ENCODE measurements at places on chromosomes 13 and 19.

DNA sequence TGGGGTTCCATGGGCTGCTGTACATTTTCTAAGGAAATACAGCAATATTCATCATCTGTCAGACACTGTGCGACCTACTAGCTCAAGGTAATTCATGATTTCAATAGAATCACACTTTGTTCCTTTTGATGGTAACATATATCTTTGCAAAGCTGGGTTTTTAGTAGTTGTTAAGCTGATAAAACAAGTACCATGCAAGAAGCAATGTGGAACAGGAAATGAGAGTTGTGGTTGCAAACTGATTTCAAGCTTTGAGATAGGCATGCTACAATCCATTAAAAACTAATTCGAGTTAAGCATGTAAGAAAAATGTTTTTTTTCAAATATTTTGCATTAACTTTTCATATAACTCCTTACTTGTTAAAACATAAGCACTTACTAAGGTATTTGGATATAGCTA lies 6.8 kb upstream of the MBNL2 start:
- DNase-seq = no peak

DNA sequence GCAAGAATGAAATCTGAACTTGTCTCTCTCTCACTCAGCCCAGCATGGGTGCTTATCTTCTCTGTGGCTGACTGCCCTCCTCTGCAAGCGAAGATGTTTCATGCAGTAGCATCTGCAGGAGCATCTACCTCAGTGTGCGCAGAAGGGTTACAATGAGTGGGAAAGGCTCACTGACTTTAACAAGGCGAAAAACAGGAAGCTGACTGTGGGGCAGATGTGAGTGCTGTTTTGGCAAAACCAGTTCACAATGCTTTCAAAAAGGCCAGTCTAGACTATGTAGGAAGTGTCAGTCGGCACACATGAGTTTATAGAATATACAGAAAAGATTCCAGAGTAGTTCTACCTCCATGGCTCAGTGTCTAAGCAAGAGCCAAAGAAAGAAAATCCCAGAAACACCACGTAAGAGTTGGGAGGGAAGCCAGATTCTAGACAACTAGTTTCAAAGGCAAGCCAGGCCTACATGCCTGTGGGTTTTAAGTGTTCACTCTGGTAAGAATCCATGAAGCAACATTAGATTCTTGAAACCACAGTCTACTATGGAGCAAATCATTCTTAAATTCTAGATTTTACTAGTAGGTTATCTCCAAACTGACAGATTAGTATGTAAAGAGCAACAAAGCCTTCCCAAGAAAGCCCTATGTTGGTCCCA lies 124.5 kb downstream of the ABCC4 start:
- no peak for DNase-seq

- no peak for DNase-seq
These were observed 2.7 kb upstream of the CEACAM7 start for GRCh38 chr19:41690801-41691065.

DNA sequence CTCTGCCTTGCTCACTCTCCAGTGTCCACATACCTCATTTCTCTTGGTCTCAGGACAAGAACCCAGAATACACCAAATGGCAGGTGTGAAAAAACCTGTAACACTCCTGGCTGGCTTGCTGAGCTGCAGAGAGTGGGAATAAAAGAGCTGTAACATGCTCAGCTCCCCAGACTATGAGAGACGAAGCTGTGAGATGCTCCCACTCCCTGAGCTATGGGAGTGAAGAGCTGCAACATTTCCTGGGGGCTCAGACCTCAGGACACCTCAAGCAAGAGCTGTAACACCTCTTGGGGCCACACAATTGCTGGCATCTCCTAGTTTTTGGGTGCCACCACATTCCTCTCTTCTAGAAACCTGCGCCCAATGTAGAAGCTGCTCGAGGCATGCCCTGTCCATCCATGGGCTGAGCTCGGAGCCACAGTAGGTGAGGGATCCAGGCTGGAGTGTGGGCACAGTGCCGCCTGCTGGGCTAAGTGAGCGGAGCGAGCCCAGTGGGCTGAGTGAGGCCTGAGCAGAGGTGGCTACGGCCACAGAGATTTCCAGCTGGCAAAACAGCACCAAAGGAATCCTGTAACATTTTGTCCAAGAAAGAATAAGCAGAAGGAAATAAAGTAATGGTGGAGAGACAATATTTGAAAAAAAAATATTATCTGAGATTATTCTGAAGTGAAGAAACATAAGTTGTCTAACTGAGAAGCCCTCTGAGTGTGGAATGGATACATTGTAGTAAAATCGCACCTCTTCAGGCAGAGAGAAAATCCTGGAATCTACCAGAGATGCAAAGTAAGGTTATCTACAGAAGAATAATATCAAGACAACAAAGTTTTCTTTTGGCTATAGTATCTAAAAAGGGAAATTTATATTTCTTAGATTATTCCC lies 186.2 kb upstream of the PCDH9 start:
- DNase-seq = peak; percentile 4

DNA sequence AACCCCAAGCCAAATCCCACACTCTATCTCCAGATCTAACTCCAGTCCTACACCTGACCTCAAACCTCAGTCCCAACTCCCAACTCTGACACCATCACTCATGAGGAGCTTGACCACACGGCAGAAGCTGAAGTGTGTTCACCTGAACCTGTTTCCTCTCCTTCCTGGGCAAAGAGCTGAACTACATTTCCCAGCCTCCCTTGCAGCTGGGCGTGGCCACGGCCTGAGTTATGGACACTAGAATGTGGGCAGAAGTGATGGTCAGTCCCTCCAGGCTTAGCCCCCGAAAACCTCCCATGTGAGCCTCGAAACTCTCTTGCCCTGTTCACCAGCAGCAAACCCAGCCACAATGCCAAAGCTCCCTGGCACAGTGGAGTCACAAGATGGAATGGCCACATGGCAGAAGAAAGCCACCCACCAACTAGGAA lies 19.5 kb upstream of the MEIS3 start:
- no peak for DNase-seq

DNA sequence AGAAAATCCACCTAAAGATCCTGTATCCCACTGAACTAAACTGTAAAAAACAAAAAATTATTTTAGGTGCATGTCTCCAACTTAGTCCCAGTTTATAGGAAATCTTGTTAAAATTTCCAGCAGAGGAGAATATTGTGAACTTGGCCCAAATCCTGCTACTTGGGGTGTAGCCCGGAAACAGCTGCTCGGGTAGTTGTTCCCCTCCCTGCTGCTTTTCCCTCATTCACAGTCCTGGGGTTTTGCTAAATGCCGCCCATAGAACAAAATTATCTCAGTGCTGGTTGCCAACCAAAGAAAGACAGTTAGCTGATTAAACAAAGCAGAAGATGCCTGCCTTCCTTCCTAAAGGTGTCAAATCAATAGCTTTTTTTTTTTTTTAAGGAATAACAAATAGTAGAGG lies 330.5 kb upstream of the KLF12 start:
- DNase-seq = no peak

DNA sequence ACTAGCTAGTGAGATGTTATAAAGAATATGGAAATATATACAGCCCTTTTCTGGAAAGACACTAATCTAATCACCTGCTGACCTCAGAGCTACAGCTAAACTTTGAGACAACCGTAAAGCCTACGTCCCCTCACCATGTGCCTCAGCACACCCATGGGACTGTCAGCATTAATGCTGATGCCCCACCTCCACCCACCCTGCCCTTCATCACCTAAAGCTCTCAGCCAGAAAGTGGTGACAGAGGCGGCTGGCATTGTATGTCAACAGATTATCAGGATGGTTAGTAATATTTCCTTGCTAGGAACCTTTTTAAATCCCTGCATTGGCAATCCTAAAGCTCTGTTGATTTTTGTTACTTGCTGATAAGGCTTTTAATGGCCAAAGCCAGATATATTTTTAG lies 1177.9 kb downstream of the DIAPH3 start:
- no peak for DNase-seq

GRCh38 chr19:3154957-3155736 lies 19.3 kb downstream of the GNA15 start:
- peak; percentile 50 for DNase-seq

DNA sequence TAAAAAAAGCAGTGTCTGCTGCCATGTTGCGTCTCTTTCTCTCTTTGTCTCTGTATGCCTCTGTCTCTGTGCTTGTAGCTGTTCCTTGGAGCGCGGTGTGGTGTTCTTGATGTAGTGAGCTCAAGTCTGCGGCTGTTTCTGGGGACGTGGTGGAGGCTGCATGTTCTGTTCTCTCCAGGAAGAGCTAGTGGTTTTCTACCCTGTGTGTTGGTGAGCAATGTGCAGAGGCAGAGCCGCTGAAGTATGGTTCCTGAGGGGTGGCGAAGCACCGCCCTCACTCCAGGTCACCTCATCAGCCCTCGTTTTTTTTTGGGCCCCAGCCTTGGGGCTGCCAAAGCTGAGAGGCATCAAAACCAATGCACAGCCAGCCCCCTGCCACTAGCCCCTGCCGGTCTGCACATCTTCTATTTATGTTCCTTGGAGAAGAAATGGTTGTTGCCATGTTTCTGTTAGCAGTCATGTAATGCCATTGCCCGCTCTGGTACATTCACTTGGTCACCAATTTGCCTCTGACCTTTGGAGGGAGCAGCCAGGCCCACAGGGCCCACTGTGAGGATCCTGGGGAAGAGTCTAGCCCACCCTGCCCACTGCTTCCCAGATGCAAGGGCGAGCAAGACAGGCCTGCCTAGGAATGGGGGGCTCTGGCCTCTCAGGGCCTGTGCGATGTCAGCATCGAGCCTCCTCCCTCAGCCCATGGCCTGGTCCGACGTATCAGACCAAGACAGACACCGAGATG lies 7.2 kb downstream of the HNRNPL start:
- no peak for DNase-seq

DNA sequence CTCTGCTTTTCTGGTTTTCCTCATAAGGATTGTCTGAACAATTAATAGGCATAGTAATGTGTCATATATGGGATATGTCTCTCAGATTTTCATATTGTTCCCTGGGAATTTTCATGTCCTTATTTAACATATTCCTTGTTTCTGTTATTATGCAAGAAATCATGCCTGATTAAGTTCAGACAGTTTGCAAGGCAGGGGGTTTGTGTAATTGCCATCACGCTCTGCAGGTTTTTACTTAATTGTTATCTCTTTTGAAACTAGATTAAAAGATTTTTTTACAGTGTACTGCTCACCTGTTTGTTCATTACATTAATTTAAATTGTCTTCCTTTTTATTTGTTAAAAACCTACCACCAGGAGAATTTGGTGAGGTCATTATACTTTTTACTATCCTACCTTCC lies 1253.2 kb upstream of the PRR20A start:
- no peak for DNase-seq

DNA sequence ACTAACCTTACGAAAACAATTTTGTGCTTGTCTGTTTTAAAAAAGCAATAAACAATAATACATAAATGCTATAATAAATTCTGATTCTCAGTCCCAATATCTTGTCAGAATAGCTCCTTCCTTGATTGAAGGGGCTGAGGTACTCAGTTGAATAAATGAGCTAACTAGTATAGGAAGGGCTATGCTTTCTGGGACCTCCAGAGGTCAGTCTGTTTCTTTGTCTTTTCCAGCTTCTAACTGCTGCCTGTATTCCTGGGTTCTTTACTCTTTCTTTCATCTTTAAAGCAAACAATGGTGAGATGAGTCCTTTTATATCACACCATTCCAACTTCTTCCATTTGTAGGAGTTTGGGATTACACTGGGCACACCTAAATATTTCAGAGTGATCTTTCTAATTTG lies 1297.0 kb upstream of the ATXN8OS start:
- DNase-seq = peak; percentile 5

- DNase-seq = no peak
These were observed 549.0 kb upstream of the GPC6 start for GRCh38 chr13:92677571-92677970.

DNA sequence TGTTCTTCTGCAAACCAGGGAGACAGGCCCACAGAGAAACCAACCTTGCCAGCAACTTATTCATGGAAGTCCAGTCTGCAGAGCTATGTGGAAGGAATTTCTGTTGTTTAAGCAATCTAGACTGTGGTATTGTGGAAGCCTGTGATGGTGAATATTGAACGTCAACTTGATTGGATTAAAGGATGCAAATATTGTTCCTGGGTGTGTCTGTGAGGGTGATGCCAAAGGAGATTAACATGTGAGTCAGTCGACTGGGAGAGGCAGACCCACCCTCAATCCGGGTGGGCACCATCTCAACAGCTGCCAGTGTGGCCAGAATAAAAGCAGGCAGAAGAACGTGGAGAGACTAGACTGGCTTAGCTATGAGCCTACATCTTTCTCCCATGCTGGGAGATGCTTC lies 606.0 kb downstream of the EFNB2 start:
- DNase-seq = no peak

DNA sequence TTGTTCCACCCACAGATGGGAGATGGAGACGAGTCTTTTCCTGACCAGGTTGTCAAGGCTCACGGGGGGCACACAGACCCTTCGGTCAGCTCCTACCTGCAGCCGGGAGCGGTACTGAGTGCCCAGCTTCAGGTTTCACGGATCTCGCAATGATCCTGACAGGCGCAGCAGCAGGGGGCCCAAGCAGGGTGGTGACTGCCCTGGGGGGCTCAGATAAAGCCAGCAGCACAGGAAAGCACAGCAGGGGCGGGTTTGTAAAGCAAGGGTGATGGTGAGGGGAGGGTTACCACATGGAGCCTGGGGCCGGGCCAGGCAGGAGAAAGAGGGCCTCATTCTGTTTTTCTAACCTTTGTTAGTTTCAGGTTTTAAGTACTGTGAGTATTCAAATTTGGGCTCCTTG lies 41.7 kb upstream of the ATP11A start:
- no peak for DNase-seq

- DNase-seq = no peak
These were observed 42.2 kb downstream of the COL4A2 start for GRCh38 chr13:110349239-110349638.

DNA sequence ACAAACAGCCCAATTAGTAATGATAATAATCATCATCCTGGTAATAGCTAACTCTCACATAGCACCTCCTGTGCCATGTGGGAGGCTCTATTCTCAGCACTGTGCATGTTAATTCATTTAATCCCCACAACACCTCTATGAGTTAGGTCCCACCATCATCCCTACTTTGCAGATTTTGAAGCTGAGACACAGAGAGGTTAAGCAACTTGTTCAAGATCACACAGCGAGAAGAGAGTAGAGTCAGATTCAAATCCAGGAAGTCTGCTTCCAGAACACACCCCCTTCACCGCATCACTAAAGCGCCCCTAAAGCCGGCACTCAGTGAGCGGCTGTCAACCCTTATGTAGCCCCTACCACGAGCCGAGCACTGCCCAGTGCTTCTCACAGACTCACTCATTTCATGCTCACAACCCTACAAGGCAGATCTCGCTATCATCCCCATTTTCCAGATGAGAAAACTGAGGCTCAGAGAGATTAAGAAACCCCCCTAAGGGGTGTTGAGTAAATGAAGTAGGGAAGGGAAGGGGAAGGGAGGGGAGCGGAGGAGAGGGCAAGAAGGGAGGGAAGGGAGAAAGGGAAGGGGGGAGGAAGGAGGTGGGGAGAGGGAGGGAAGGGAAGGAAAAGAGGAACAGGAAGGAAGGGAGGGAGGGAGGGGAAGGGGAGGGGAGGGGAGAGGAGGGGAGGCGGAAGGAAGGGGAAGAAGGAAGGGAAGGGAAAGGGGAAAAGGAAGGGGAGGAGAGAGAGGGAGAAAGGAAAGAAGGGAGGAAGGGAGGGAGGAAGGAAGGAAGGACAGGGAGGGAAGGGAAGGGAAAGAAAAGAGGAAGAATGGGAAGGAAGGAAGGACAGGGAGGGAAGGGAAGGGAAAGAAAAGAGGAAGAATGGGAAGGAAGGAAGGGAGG lies 16.4 kb downstream of the EMP3 start:
- DNase-seq = no peak

GRCh38 chr19:38989066-38989605 lies 13.6 kb upstream of the FBXO17 start:
- DNase-seq = no peak

GRCh38 chr13:100130930-100131511 lies 42.1 kb downstream of the PCCA start:
- DNase-seq = no peak
